ENCODE measurements at places on chromosomes 4 and X. TPM values are rescaled to one million over a fixed set of nuclear protein-coding genes. Genes with fewer than 3 reads are reported as not detected.
A peak's percentile ranks its signal among the peaks of the same experiment; 100 is the strongest.

DNA sequence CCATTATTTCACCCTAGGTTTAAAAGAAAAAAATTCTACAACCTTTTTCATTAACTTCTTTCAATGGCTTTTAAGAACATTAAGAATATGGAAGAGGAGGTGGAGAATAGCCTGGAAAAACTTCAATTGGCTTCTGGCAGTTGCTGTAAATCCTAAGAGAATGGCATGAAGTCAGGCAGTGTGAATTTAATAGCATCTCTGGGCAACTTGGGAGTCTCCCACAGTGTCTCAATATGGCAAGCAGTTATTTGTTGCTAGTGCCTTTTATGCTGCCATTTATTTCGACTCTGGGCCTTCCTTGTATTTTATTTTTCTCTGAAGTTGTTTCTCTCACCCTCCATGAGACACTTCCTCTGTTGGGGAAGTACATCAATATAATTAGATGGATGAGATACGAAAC lies 322.1 kb downstream of the CBLL2 start:
- no peak for DNase-seq

DNA sequence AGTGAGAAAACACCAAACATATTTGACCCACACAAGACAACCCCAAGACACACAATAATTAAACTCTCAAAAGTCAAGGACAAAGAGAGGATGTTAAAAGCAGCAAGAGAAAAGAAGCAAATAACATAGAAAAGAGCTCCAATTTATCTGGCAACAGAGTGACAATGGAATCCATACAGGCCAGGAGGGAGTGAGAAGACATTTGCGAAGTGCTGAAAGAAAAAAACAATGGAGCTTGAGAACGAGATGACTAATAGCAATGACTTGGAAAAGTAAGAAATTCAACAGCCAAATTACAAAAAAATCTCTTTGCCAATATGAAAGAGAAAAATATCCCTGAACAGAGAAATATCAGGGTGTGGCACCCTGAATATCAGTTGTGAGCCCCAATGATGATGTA lies 61.6 kb downstream of the MAD2L1 start:
- DNase-seq, result no peak

The NEUROG2 gene
- 0.12 TPM for total RNA-seq

The COX7B gene
- 915 TPM for total RNA-seq

GRCh38 chrX:128365492-128365891 lies 313.3 kb upstream of the ACTRT1 start:
- no peak for DNase-seq

The TRIM61 gene
- not detected for total RNA-seq

- no peak for DNase-seq
Observed at GRCh38 chr4:42638993-42639392, 17.9 kb downstream of the ATP8A1 start.

GRCh38 chrX:143635915-143636314 lies at the start of gene SLITRK4:
Gene SLITRK4 (minus strand): TSS chrX:143636101. CDS start chrX:143631108, 4,993 bp downstream.
- no peak for DNase-seq

DNA sequence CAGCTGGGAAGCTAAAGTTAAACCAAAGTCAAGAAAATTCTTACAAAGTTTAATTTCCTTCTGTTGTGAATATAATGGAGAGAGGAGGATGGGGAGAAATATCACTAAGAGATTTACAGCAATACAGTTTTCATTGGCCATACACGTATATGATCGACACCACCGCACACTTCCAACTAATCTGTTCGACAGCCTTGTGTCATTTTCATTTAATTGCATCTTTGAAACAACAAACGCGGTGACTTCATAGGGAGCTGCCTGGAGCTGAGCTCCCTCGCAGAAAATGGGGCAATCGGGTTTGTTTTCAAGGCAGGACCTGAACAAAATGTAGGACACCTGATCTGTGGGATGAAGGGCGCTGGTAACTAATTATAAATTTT lies 1.3 kb downstream of the PTPN13 start:
- peak; percentile 40 for DNase-seq

GRCh38 chr4:173565281-173565680 lies 35.3 kb upstream of the HAND2 start:
- no peak for DNase-seq

GRCh38 chrX:131187206-131187605 lies 101.9 kb downstream of the IGSF1 start:
- no peak for DNase-seq

DNA sequence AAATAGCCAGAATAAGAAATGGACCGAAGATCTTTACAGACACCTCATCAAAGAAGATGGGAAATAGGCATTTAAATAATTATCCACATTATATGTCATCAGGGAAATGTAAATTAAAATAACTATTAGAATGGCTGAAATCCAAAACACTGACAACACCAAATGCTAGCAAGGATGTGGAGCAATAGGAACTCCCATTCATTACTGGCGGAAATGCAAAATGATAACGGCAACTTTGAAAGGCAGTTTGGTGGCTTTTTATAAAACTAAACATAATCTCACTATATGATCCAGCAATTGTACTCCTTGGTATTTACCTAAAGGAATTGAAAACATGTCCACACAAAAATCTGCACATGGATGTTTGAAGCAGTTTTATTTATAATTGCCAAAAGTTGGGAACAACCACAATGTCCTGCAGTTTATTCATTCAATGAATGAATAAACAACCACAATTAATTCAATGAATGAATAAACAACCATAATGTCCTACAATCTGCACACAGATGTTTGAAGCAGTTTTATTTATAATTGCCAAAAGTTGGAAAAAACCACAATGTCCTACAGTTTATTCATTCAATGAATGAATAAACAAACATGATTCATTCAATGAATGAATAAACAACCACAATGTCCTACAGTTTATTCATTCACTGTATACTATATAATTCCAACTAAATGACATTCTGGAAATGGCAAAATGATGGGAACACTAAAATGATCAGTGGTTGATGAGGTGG lies 117.6 kb upstream of the PCDH18 start:
- peak; percentile 11 for DNase-seq

The CFAP99 gene
- total RNA-seq, result 0.96 TPM

The PTTG2 gene
- not detected for total RNA-seq

GRCh38 chr4:153530284-153530999 lies 64.3 kb downstream of the TMEM131L start:
- no peak for DNase-seq

DNA sequence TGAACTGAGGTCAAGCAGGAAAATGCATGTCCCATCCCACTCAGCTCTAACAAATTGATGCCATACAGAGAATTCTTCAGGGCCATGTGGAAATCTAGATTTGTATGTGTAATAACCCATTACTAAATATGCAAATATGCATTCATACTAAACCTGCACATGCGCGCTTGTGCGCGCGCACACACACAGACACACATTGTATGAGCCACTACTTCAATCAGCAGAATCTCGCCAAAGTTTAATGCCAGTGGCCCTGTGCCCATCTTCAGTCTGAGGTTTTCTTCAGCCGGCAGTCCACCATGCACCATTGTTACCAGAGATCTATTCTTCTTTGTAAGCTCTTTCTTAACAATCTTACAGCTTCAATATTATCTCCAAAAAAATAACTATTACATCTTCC lies 276.4 kb downstream of the PDGFC start:
- no peak for DNase-seq

DNA sequence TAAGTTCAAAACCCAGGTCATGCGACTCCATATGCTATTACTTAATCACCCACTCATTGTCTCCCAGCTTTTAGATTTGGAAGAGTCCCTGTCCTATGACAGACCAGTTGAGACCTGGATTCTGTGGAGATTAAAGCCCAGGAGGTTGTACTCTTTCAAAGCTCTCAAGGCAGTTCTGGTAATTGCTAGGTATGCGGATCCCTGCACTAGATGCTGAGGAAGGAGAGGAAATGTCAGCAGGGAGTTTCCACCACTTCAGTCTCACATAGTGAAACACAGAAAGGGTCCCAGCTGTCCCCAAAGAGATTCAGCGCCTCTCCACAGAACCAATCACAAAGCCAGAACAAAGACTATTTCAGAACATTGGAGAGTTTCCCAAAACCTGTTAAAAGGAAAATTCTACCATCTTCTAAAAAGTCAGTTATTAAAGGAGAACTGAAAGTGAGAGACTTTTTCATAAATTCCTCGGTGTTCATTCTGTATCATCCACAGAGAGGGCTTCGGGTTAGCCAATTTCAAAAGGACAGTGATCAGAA lies 53.4 kb downstream of the IRF2 start:
- DNase-seq, result no peak

DNA sequence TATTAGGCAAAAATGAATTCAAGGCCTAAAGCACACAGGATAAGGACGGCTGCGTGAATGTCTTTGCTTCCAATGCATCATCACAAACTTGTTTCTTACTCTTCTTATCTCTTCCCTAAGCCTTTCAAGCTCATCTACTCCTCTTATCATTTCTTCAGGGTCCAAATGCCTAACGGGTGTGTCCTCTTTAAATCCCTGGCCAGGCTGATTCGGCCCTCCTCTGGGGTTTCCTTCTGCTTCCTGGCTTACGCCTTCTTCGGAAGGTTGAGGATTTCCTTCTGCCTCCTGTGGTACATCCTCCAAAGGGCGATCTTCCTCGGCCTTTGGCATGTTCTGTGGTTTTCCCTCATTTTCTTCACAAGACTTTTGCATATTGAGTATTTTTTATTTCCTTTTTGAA lies 1.3 kb downstream of the TCEAL8 start:
- DNase-seq, result no peak

- DNase-seq, result peak; percentile 94
Observed at GRCh38 chrX:1468250-1468772, 15.6 kb upstream of the ASMTL start.

The ADAMTS3 gene
- total RNA-seq, result 0.68 TPM

DNA sequence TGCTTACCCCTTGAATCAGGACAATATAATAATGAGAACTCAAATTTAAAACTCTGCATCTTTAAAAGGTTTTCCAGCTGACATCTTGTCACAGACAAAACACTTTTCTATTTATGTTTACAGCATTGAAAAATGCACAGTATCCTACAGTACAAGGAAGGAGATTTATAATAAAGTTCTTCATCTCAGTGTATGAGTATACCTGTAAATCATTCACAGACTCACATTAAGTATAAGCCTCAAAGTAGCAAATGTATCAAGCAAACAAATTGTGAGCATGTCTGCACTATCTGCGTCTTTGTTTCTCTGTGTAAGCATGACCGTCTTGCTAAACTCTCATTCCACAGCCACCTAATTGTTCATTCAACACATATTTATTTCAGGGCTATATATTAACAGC lies 52.8 kb downstream of the PPP1R2C start:
- DNase-seq, result no peak

DNA sequence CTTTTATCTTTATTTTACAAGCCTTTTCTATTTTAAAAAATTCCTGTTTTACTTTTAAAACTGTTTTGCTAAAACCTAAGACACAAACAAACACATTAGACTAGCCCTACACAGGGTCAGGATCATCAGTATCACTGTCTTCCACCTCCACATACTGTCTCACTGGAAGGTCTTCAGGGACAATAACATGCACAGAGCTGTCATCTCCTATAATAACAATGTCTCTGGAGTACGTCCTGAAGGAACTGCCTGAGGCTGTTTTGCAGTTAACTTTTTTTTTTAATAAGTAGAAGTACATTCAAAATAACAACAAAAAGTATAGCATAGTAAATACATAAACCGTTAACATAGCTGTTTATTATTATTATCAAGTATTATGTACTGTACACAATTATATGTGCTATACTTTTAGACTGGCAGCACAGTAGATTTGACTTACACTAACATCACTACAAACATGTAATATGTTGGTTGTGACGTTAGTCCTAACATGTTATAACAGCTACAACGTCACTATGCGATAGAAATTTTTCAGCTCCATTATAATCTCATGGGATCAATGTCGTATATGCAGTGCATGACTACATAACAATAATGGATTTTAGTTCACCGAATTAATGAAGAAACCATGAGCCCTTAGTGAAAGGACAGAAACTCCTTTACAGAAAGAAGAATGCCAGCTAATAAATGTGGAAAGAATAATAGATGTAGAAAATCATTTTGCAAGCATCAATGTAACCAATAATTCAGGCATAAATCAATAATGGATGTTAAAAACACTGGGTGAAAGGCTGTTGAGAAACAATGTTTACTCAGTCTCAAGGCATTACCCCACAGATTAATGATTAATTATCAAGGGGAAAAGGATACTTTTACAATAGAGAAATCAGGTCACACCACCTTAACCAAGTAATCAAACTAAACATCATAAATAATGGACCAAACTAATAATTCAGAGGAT lies 49.2 kb downstream of the FBXW7 start:
- DNase-seq, result no peak

The MAGEA11 gene
- total RNA-seq, result 23.4 TPM

DNA sequence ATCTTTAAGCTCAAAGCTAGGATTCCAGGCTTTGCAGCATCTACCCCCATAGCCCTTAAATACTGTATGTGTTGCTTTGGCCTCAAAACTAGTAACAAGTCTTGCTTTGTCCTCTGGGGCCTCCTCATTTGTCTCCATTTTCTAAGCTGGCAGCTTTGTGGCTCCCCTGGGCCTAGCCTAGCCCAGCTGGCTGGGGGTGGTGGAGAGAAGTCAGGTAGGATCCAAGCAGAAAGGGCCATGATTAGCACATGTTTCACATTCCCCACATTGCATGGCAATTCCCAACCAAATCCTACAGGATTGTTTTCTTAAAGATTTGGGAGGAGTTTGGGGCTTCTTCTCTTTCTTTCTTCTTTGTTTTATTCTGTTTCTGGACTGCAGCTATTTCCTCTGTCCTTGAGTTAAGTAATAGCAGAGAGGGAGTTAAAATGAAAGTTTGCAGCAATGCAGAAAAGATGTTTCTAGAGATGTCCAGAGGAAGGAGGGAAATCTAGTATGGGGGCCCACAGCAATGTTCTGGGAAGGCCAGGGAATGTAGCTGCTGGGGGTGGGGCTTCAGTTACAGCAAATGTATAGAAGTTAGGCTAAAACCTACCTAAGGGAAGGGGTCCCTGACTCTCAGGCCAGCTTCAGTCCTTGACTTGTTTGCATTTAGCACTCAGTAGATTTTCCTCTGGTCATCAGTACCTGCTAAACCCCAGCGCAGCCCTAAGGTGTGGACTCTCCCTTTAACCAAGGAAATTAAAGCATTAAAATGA lies 92.1 kb downstream of the SHROOM4 start:
- no peak for DNase-seq

The VCX2 gene
- not detected for total RNA-seq

The PDE6B gene
- not detected for total RNA-seq

DNA sequence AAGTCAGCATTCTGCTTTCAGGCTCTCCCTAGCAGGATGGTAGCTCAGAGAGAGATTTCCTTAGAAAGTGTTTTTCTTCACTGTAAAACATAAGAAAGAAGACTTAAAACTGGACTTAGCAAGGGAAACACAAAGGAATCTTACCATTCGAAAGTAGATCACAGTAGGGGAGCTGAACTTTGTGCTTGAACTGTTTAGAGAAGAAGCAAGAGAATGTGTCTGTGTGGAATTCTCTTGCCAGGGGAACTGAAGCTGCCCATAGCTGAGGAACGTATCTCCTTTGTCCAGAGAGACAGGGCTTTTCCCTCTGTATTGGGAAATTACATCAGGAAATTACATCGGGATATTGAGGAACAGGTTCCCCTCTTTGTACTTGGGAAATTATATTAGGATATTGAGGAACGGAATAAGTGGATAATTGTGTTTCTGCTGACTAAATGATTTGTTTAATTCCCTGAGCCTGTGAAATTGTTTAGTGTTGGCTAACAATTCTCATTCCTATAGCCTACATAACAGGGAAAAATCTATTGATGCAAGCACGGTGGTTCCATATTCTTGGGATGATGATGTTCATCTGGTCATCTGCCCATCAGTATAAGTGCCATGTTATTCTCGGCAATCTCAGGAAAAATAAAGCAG lies 21.2 kb downstream of the SRD5A3 start:
- no peak for DNase-seq

- no peak for DNase-seq
Observed at GRCh38 chr4:36601864-36602495, 320.6 kb downstream of the DTHD1 start.

The CDKL2 gene
- 2.9 TPM for total RNA-seq

- peak; percentile 14 for DNase-seq
Observed at GRCh38 chr4:153931804-153932203, 142.9 kb upstream of the SFRP2 start.

The ASB9 gene
- total RNA-seq, result 12.3 TPM
